ENCODE measurements at places on chromosomes 6 and 20.
A peak's percentile ranks its signal among the peaks of the same experiment; 100 is the strongest.

DNA sequence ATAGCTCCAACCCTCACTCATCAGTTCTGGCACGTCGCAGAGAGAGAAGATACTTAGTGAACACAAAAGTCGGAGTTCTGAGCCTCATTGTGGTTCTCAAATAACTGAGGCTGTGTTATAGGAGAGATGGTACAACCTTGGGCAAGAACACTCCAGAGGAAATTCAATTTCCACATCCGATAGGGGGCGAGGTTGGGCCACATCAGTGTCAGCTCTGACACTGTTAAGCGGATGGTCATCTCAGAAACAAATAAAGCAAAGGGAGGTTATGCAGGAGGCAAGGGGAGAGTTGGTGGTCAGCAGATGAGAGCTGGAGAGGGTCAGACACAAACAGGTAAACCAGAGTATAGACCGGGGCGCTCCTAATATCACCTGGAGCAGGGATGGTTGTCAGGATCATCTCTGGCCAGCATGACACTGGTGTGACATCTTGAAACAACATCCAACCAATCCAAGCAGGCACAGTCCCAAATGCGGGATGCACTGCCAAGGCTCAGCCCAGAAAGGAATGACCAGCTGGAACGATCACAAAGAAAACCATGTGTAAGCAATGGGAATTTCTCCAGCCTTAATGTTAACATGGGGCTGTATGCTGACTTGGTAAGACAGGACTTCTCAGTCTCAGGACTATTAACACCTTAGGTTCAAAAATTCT, 331.8 kb downstream of the HACE1 start:
- no peak overlapping the region for H3K4me3 ChIP-seq
- no peaks in the 10 kb centered on the region for H3K36me3 ChIP-seq
- peak; percentile 4 for DNase-seq
- H3K27me3 ChIP-seq, result peaks cover 17% of the 10 kb centered on the region
- no peak overlapping the region for H3K27ac ChIP-seq

GRCh38 chr6:81228912-81229555, 523.4 kb downstream of the TENT5A start:
- no peaks in the 10 kb centered on the region for H3K36me3 ChIP-seq
- no peak for DNase-seq
- H3K27ac ChIP-seq, result no peak overlapping the region

DNA sequence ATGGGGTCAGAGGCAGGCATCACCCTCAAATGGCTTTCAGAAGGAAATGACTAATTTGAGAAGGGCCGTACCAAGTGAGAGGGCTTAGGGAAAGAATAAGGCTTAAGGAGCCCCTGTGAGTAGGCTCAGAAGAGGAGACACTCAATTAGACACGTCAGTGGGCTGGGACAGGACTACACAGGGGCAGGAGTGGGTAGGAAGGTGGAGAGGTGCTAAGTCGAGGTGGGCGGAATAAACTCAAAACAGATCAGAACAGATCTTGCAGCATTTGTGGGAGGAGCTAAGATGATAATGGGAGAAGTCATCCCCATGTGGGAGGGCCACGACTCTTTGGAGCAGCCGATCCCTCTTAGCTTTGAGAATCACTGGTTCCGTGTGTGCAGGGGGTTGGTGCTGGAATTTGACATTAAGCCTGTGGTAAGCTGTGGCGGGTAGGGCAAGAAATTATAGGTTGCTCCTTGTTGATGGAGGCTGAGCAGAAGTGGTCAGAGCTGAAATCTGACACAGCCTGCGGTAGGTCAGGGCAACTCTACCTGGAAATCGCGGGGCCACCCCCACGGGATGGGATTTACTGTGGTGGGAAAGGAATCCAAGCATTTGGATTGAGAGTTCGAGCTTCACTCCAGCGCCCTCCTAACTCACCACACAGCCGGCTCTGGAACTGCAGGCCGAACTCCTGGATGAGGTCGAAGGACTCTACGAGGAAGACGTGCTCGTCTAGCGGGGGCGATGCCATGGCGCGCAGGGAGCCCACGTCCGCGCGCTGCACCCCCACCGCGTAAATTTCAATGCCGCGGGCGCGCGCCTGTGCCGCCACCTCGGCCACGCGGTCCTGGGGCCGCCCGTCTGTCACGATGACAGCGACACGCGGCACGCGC, 2.8 kb upstream of the RBPJL start:
- peaks cover 32% of the 10 kb centered on the region for H3K4me1 ChIP-seq
- no peaks in the 10 kb centered on the region for H3K36me3 ChIP-seq
- no peak for DNase-seq
- no peak overlapping the region for H3K27ac ChIP-seq
- H3K4me3 ChIP-seq, result no peak overlapping the region

- no peak overlapping the region for H3K4me3 ChIP-seq
- peaks cover 4% of the 10 kb centered on the region for H3K27me3 ChIP-seq
- H3K27ac ChIP-seq, result no peak overlapping the region
- H3K36me3 ChIP-seq, result no peaks in the 10 kb centered on the region
- no peak for DNase-seq
- no peaks in the 10 kb centered on the region for H3K4me1 ChIP-seq
Observed at GRCh38 chr6:13201336-13201735, 127.0 kb downstream of the TBC1D7 start.

- no peak for DNase-seq
- no peaks in the 10 kb centered on the region for H3K36me3 ChIP-seq
- no peak overlapping the region for H3K4me3 ChIP-seq
- no peak overlapping the region for H3K27ac ChIP-seq
- H3K4me1 ChIP-seq, result no peaks in the 10 kb centered on the region
- H3K27me3 ChIP-seq, result no peaks in the 10 kb centered on the region
Observed at GRCh38 chr6:96074006-96074405, 58.2 kb downstream of the FUT9 start.

- DNase-seq, result no peak
- peaks cover 5% of the 10 kb centered on the region for H3K36me3 ChIP-seq
- no peak overlapping the region for H3K27ac ChIP-seq
- peaks cover 12% of the 10 kb centered on the region for H3K4me1 ChIP-seq
- no peaks in the 10 kb centered on the region for H3K27me3 ChIP-seq
- H3K4me3 ChIP-seq, result no peak overlapping the region
Observed at GRCh38 chr20:53321596-53321995, 272.0 kb downstream of the ZNF217 start.

DNA sequence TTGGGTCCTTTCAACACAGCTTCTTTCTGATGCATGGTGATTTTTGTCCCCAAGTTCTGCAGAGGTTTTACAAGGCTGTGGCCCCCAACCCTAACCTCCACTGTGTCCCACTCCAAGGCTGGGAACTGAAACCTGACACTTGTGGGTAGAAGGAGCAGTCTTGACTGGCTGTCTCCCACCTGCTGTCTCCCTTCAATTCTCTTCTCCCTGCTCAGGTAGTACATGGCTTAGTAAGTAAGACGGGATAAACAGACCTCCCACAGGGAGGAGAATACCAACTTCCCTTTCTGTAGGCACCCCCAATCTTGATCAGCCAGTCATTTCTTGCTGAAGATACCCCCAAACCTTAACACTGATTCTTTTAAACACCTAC, 25.0 kb downstream of the TGM6 start:
- H3K27me3 ChIP-seq, result peaks cover 17% of the 10 kb centered on the region
- H3K36me3 ChIP-seq, result peaks cover 1% of the 10 kb centered on the region
- no peak overlapping the region for H3K4me3 ChIP-seq
- no peak for DNase-seq
- no peak overlapping the region for H3K27ac ChIP-seq

GRCh38 chr6:38498085-38498484, 141.6 kb downstream of the BTBD9 start:
- H3K27me3 ChIP-seq, result no peaks in the 10 kb centered on the region
- DNase-seq, result no peak
- no peak overlapping the region for H3K27ac ChIP-seq
- H3K4me3 ChIP-seq, result no peak overlapping the region
- H3K4me1 ChIP-seq, result peaks cover 9% of the 10 kb centered on the region
- no peaks in the 10 kb centered on the region for H3K36me3 ChIP-seq

DNA sequence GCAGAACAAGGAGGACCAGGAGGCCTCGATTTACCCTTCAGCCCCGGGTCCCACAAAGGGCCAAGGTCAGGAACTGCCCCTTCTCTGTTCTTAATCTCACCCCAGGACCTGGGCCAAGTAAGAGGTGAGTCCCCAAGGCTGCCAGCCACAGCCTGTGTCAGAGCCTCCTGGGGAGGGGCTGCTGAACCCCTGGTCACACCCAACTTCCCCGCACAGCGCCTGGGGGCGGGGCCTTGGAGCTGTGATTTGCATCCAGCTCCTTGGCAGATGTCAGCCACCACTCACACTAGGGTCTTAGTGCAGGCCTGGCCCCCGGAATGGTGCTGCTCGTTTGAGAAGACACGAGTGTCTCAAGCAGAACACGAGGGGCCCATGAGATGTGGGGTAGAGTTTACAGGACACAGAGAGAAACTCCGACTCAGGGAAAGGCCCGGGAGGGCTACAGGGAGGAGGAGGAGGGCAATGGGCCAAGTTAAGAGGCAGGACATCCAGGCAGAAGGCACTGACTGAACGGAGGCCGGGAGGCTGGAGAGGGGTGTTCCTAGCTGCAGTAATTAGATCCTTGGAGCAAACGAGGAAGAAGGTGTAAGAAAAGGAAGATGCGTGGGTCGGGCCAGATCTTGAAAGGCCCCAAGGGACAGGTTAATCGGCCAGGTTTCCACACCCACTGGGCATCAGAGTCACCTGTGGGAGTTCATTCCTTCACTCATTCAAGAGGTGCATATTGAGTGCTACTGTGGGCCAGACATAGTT, 26.9 kb downstream of the ZBP1 start:
- DNase-seq, result no peak
- H3K4me3 ChIP-seq, result no peak overlapping the region
- H3K27ac ChIP-seq, result no peak overlapping the region
- H3K27me3 ChIP-seq, result peaks cover 7% of the 10 kb centered on the region
- peaks cover 5% of the 10 kb centered on the region for H3K4me1 ChIP-seq
- H3K36me3 ChIP-seq, result no peaks in the 10 kb centered on the region

- peaks cover 42% of the 10 kb centered on the region for H3K36me3 ChIP-seq
- H3K4me3 ChIP-seq, result no peak overlapping the region
- no peak for DNase-seq
- H3K27ac ChIP-seq, result peak overlapping the region; percentile 36
Observed at GRCh38 chr20:44938637-44939036, 21.6 kb downstream of the TOMM34 start.
